ENCODE measurements at places on chromosomes 1 and 21.

DNA sequence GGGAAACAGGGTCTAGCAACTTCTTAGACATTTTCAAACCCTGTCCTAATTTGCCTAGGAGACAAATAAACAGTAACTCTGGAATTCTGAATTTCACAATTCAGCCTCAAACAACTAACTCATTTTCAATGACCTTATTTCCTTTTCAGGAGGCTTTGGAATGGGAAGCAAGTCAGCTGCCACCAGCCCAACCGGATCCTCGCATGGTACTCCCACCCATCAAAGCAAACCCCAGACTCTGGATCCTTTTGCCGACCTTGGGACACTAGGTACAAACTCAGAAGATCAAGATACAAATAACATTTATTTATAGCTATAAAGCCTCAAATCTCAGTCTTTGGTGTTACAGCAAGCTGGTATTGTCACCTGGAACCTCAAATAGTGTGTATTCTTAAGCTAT, 18.9 kb upstream of the LEPR start:
- no peak for DNase-seq

DNA sequence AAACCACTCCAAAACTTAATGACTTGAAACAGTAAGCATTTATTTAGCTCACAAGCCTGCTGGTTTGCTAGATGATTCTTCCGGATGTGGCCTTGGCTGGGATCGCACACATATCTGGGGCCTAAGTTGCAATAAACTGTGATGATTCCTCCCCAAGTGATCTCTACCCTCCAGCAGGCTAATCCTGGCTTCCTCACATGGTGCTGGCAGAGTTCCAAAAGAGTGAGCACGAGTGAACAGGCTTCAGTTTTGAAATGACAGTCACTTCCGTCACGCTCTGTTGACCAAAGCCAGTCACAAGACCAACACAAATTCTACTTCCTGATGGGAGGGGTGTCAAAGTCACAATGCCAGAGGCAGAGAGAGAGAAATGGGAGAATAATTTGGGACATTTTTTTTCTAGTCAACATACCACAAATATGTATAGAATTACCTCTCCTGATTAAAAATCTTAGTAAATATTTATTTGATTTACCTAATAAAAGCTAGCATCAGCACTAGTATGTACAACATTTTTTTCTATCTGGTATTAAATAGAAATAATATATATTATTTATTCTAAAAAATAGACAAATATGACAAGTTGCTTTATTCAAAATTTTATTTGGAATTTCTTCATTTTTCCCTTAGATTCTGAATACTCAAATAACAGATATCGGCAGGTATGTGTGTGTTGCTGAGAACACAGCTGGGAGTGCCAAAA, 292.7 kb downstream of the TPR start:
- no peak for DNase-seq

DNA sequence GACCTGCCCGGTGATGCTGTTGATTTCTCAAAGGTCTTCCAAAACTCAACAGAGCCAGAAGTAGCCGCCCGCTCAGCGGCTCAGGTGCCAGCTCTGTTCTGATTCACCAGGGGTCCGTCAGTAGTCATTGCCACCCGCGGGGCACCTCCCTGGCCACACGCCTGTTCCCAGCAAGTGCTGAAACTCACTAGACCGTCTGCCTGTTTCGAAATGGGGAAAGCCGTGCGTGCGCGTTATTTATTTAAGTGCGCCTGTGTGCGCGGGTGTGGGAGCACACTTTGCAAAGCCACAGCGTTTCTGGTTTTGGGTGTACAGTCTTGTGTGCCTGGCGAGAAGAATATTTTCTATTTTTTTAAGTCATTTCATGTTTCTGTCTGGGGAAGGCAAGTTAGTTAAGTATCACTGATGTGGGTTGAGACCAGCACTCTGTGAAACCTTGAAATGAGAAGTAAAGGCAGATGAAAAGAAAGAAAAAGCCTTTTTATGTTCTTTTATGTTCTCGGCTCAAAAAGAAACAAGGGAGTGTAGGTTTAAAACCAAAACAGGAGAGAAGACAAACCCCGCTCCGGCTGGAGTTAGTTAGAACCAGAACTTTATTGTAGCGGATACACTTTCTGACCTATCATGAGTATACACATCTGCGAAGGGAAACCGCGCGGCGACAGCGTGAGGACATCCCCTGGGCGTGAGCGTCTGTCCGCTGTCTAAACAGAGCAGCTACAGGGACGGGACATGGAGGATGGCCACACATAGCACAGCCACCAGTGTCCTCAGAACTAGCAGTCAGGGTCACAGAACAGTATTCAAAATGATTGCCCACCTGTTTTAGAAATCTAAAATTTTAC, 77.1 kb downstream of the PIK3CD start:
- DNase-seq, result no peak

DNA sequence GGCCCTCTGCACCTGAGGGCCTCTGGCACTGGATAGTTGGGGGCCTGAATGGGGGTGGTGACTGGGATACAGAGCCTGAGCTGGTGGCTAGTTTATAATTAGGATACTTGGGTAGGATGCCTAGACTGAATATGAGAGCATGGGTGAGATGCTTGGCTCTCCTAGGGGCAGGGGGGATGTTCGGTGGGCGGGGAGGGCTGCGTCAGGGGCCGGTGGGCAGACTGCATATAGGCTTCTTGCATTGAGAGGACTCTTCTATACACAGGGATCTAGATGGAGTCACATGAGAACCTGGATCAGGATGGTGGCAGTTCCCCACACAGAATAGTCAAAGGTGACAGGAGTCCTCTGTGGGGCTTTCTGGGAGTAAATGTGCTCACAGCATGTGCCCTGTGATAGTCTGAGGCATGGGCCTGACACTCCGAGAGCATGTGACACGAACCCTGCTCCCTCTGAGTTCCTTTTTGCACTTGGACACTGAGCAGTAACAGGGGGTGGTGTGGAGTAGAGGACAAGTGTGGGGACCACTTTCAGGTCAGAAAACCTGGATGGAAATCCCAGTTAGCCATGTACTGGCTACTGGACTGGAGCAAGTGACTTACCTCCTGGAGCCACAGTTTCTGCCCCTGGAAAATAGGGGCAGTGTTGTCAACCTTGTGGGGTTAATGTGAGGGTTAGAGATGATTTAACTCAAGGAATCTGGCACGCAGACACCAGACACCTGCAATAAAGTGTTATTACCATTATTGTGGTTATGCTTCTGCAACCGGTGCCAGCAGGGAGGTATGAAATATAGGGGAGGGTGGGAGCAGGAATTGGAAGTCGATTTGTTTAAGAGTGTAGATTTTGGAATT, 2.2 kb downstream of the MAP7D1 start:
- no peak for DNase-seq

- no peak for DNase-seq
Measured at GRCh38 chr1:77413541-77414335, 131.9 kb downstream of the AK5 start.

DNA sequence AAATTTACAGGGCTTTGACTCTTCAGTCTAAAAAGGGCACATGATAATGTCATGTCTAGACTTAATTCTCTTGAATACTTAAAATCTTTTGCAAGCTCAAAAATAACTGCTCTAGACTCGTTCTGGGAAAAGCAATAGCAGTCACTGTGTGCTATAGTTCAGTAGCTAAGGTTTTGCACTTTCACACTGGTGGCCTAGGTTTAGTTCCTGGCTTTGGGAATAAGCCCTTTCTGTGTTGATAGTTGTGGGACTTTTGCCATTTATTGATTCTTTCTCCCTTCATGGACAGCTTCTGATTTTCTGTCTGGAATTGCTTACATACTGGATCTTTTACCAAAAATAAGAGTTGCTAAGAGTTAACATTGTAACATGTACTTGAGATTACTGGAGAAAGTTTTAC, 151.2 kb downstream of the TRIM33 start:
- DNase-seq, result no peak

GRCh38 chr1:245332085-245332484, 177.3 kb downstream of the KIF26B start:
- DNase-seq, result no peak

- no peak for DNase-seq
Measured at GRCh38 chr1:7684132-7684531, 87.0 kb upstream of the VAMP3 start.

GRCh38 chr1:41754540-41754939, 164.2 kb downstream of the HIVEP3 start:
- no peak for DNase-seq

DNA sequence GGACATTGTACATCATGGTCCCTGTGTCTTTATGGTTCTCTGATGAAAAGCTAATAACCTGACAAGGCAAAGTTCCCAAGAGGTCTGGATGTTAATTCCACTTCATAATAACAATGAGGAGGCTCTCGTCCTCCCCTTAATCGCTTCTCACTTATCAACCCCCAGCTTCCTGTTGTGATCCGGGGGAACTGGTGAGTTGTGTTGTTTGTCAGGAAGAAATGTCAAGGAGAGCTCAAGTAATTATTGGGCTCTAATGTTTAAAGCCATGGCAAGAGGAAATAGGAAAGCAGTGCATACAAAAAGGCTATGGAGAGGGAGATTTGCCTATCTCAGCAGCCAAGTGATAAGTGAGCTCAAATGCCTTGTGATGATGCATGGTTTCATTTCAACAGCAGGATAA, 42.8 kb upstream of the RASAL2 start:
- no peak for DNase-seq

GRCh38 chr1:91830242-91831131, 55.5 kb downstream of the TGFBR3 start:
- DNase-seq, result no peak

DNA sequence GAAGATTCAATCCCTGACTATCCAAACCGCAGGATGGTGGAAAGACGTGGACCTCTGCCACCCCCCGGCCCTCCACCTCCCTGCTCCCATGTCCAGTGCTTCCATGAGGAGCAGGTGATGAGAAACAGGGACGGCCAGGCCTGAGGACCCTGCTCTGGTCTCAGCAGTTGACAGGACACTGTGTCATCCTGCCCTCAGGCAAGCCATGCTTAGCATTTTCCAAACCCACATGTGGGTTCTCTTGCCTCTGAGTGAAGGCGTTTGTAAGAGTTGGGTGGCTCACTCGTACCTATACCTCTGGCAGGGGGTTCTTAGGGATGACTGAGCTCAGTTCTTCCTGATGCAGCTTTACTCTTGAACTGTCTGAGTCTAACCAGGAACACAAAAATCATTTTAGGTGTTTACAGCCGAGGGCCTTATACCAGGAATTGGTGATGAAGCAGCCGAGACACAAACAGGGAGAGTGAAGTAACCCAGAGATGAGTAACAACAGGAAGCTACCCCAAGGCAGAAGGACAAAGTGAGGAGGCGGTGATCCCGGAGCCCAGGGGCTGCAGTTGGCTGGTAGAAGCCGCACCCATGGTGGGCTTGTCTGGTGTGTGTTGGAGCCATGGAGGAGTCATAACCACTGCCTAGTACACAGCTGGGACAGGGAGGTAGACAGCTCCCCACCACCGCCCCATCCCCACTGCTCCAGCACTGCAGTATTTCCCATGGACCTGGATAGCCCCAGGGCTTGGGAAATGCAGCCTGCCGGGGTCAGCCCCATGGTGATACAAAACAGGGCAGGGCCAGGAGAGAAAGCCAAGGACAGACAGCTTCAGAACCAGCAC, 21.4 kb downstream of the MYBPH start:
- DNase-seq, result no peak

- DNase-seq, result no peak
Measured at GRCh38 chr1:199678771-199679170, 348.7 kb upstream of the NR5A2 start.

- no peak for DNase-seq
Measured at GRCh38 chr1:107647012-107647411, 318.0 kb downstream of the VAV3 start.

DNA sequence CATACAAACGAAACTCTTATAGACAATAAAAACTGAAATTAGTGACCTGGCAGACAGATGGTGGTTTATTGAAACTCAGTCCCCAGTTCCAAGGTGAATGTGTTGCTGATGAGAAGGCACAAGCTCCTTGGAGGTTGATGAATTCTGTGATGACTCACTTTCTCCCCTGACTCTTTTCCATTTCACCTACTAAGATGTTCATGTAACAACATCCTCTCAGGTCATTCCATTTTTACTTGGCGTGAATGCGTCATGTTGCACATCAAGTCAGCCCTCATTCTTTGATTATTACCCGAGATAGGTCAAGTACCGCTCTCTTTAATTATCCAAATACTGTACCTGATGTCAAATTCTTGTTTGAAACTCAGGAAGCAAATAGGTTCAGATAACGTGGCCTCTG, 10.1 kb upstream of the IL10RB start:
- no peak for DNase-seq

DNA sequence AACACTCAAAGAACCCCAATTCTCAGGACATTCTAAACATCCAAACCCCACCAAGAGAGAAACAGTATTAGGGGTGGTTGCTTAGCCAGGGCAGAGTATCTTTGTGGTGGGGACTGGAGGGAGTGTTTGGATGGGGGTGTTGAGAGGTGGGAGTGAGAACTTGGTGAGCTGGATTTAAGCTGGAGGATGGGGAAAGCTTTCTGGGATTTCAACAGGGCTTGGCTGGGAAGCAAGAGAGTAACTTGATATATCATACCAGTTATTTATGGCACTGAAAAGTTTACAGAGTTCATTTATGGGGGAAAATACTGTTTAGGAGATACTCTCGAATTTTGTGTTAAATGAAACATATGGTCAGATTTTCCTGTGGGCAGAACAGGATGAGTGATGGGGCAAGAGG, 6.8 kb upstream of the CNIH3 start:
- no peak for DNase-seq

GRCh38 chr1:234731569-234732085, 121.6 kb upstream of the IRF2BP2 start:
- no peak for DNase-seq

- no peak for DNase-seq
Measured at GRCh38 chr1:221435504-221435904, 306.4 kb downstream of the DUSP10 start.

GRCh38 chr1:107622535-107622934, 342.4 kb downstream of the VAV3 start:
- no peak for DNase-seq

DNA sequence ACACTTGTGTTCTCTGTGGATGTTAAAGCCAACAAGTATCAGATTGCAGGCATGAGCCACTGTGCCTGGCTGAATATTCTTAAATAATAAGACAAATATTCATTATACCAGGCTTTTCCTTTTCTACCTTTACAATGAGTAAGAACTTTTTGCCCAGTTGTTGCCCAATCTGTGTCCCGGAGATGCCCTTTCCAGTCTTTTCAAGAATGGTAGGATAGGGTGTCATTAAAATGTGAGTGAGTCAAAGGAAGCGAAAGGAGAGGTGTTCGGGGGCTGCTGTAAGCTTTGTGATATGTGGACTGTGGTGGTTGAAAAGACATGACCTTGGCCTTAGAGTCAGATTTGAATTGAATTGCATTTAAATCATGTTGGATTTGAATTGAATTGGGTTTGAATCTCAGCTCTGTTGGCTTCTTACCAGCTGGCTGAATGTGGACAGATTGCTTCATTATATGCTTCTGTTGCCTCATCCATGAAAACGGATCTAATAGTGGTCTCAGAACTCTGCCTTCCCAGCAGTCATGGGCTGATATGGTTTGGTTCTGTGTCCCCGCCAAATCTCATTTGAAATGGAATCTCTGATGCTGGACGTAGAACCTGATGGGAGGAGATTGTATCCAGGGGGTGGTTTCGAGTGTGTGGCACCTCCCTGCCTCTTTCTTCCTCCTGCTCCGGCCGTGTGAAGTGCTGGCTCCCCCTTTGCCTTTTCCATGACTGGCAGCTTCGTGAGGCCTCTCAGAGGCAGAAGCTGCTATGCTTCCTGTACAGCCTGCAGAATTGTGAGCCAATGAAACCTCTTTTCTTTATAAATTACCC, 22.7 kb upstream of the AADACL3 start:
- DNase-seq, result no peak

Data from cortex of kidney (tissue), 1 donor.